ENCODE measurements at places on chromosomes 4 and X.

DNA sequence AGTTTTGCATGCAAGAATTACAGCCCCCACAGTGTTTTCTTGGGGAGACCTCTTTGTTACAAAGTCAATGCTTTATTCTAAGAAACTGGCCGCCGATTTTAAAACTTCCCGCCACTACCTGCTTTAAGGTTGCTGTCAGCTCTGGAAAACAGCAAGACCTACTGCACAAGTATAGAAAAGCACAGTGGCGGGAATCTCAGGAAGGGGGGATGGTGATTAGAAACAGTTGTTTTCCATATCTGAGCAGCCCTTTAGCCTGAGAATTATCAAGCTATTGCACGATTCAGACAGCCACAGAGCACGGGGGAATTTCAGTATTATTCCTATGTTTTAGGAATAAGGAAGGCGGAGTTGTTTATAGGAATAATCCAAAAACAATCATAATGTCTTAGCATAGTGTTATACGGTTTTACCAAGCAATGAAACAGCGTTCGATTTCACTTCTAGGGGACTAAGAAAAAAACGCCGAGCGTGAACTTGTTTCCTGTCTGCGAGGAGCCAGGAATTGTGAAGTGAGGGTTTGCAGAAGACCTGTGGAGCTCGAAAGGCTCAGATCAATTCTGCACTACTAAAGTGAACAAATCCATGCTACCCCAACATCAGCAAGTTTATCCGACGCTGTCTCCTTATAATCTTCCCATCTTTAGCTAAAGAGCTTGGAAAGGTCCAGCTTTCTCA lies 81.3 kb downstream of the HMGN5 start:
- DNase-seq = peak; percentile 1

DNA sequence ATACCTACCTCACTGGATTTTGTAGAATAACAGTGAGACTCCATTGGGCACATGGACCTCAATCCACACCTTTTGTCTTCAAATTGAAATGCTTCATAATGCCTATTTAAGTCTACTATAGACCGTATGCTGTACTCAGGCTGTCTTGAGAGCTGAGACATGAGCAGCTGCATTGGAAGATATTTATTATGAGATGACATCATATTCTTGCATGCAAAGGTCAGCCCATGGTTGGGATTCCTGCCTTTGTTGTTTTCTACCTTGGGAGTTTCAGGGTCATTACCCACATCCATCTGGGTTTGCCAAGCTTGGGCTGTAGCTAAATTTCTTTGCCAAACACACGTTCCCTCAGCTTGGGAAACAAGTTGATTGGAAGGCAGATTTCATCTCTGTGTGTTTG lies 33.2 kb upstream of the MAMLD1 start:
- DNase-seq = no peak

DNA sequence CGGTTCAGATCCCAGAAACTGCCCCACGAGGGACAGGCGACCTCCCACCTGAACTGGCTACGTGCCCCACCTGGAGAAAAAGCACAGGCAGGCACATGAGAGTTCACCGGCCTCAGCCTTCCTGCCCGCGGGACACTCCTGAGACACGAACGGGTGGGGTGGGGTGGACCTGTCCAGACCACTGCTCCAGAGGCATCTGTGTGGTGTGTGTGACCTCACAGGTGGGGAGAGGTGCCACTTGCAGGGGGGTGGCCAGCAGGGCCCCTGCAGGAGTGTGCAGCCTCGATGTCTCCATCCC lies 18.5 kb downstream of the NELFA start:
- DNase-seq = no peak

- no peak for DNase-seq
Measured at GRCh38 chrX:113305496-113305895, 464.9 kb upstream of the AMOT start.

GRCh38 chrX:134416087-134416486 lies 43.9 kb upstream of the HPRT1 start:
- DNase-seq = no peak

DNA sequence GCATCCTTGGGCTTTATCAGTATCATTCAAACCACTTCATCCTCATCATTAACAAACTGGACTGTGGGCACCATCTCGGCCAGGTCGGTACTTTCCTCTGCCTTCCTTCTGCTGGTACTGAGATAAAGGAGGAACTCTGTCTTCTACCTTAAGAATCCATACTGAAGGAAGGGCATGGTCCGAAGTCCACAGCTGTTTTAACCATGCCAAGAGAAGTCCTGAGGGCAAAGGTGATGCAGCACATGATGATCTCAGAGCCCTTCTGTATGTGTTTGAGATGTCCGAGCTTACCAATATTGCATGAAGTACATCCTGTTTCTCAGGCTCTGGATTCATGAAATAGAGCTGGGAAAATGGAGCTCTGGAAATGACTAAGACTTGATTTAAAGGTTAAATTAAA lies 125.5 kb upstream of the STS start:
- DNase-seq = no peak

GRCh38 chrX:47189906-47190305 lies 3.7 kb upstream of the UBA1 start:
- DNase-seq = no peak

GRCh38 chr4:110970642-110971041 lies 347.8 kb upstream of the PITX2 start:
- no peak for DNase-seq

- no peak for DNase-seq
Measured at GRCh38 chr4:109921384-109921808, 8.7 kb downstream of the EGF start.

- DNase-seq = no peak
Measured at GRCh38 chr4:159297091-159297490, 194.2 kb downstream of the RAPGEF2 start.

- DNase-seq = no peak
Measured at GRCh38 chr4:6365545-6366086, 96.0 kb downstream of the WFS1 start.

DNA sequence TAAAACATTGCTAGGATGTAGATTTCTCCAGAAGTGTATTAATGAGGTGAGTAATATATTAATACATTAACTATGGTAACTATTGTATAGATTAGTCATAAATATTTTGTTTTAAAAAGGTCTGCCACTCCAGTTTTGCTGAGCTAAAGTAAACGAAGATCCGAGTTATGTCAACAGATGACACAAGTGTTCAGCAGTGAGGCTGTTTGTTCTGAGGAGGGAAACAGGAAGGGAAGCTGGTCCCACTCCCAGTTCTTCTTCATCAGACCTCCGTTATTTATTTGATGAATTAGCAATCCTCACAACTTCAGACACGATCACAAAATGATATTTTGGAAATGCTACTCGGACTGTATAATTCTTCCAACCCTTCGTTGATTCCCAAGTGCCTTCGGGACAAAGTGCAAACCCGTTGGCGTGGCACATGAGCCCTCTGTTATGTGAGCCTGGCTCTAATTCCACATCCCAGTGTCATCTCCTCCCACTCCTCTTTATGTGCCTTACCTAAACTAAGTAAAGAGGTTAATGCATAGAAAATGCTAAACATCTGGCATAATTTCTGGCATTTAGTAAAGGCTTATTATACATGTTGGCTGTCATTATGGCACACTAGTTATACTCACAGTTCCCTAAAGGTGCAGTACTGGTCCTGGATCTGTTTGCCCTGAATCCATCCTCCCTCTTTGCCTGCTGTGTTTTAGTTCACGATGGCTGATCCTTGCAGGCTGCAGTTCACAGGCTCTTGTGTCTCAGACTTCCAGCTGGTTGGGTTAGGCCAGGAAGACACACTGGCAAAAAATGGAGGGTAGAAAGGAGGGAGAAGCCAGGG lies 190.6 kb upstream of the LNX1 start:
- peak; percentile 88 for DNase-seq

DNA sequence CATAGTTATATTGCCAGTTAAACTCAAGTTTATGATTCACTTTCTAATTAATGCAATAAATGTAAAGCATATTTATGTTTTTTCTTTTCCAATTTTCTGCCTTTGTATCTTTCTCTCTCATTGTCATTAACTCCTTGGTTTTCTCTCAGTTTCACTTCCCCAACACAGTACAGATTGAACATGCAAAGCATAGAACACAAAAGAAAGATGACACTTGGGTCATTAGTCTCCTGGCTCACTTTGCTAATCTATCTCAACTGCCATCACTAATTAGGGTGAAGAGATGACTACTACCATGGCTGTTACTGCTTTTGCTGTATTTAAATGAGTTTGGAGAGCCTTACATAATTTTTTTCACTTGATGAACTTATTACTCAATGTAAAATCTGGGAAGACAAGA lies 12.3 kb upstream of the NAA11 start:
- DNase-seq = no peak

DNA sequence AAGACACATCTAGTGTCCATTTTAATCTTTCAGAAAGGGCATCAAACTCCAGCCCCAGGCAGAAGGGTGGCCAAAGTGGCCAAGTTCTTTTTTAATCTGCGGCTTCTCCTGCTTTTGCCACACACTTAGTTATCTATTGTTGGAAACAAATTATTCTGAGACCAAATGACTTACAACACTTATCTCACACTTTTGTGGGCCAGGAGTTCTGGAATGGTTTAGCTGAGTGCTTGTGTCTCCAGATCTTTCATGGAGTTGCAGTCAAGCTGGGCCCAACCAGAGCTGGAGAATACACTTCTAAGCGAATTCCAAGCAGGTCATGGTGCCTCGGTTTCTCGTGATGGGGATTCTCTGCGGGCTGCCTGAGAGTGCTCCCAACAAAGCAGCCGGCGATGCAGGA lies 4.0 kb downstream of the TXK start:
- no peak for DNase-seq

DNA sequence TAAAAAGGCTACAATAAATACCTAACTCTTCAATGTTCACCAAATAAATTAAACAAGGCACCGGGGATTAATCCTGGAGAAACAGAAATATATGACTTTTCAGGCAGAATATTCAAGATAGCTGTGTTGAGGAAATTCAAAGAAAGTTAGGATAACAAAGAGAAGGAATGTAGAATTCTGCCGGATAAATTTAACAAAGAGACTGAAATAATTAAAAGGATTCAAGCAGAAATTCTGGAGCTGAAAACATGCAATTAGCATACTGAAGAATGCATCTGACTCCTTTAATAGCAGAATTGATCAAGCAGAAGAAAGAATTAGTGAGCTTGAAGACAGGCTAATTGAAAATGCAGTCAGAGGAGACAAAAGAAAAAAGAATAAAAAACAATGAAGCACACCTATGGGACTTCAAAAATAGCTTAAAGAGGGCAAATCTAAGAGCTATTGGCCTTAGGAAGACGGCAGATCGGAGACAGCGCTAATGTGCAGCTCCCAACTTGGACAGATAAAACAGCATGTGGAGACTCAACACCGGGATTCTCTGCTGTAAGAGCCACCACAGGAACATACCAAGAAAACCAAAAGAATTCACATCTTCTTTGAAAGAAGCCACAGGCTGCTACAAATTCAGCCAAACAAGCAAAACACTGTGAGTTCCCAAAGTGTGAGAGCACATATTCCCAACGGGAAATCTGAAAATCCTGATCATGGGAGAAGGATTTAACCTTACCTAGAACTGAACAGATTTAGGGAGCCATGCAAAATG lies 1290.9 kb downstream of the PCDH18 start:
- no peak for DNase-seq

GRCh38 chrX:39576041-39576872 lies 521.5 kb downstream of the BCOR start:
- peak; percentile 50 for DNase-seq

DNA sequence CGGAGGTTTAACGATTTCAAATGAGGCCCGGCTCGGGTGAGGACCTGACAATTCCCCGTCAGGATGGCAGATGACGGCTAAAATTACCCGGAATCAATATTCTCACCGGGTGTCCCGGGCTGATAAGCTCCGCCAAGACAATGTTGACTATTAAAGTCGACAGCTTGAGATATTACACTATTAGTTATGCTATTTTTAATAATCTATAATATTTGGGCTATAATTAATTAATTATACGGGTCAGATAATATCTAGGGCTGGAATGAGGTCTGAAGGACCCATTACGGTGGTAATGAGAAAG lies 9.4 kb upstream of the NKX1-1 start:
- no peak for DNase-seq

GRCh38 chr4:185893500-185893899 lies 81.5 kb upstream of the SORBS2 start:
- no peak for DNase-seq

DNA sequence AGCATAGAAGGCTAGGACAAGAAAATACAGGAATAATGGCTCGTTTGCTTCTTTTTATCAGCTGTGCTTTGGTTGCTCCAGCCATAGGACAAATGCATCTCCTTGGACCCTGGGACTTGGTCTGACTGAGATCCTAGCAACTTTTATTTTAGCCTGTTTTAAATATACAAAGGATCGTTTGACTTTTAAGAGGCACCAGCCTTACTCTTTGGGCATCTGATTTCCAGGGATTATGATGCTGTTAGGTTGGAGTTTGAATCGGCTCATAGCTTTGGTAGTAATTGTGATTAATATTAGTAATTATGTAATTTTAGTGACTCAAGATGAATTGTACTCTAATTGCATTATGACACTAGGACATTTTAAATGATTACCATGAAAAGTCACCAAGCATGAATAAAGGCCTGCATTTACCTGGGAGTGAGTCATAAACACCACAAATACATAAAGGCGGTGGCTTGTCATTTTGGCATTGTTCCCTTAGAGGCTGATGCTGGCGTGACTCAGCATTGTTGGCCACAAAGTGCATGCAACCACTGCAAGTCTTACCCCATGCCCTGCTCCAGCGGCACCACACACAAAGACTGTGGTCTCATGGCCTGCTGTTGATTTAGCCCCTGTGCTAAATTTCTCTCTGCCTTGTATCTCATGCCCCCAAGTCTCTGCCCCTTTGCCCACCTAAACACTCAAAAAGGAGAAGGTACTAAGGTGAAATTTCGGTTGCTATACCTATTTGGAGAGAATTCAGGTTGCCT lies 12.4 kb downstream of the GPAT3 start:
- no peak for DNase-seq

- peak; percentile 41 for DNase-seq
Measured at GRCh38 chrX:133921764-133922389, 63.5 kb downstream of the GPC3 start.

DNA sequence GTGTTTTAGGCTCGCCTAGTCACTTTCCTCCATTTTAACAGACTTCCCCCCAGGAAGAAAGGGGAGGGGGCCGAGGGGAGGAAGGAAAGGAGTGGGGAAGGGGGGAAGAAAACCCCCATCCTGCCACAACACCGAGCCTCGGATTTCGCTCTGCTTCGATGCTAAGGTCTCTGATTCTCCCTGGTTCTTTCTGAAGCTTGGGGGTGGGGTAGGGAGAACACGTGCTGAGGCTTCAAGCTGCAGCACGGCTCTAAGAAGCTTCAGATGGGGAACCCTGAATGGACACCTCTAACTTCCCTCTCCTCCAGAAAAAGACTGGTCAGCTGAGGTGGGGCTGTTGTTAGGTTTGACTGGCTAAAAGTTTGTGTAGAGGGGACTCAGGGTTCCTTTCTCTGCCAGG lies 61.8 kb downstream of the RHOH start:
- DNase-seq = no peak

- DNase-seq = no peak
Measured at GRCh38 chr4:47462799-47463234, 685 bp downstream of the COMMD8 start.

GRCh38 chrX:10108288-10108687 lies 48.5 kb upstream of the CLCN4 start:
- no peak for DNase-seq

All from NCI-H510A treated with DMSO at 0.1 percent for 48 hours (cell line).